Bronchial epithelial cell (primary cell): ENCODE measurements at places on chromosomes 5 and 9. TPM values are rescaled to one million over a fixed set of nuclear protein-coding genes. Genes with fewer than 3 reads are reported as not detected.
A peak's percentile ranks its signal among the peaks of the same experiment; 100 is the strongest.

DNA sequence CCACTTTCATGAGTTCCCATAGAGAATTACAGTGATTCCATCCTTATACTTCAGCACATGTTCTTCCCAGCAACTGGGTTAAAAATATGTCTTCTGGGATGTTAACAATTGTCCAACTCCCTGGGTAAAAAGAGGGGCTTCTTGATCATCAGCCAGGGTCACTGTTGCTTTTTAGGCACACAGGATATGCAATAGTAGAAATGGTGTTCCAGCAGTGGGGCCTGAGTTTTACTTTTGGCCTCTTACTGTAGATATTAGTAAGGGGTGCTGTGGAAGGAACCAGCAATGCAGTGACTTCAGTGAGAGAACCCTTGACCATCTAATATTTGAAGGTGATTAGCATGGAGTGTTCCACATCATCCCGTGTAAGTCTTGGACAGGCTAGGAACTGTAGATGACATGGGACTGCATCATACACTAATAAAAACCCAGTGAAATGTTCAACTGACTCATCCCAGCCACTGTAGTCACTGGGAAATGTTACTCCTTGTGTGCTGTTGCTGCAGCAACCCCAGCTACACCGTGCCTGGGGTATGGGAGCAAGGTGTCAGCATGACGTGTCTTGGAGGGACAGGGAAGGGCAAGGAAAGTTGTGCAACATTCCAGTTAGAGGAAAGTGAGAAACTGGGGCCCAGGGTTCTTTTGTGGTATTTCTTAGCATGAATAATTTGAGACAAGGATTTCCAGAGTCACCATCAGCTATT is 610.9 kb downstream of the RAB3C start:
- DNase-seq = peak; percentile 100

GTF2H2C gene
- 21.9 and 26.1 TPM in 2 replicates for total RNA-seq

PRPF4 gene
- total RNA-seq = 34.7 and 45.3 TPM in 2 replicates

DNA sequence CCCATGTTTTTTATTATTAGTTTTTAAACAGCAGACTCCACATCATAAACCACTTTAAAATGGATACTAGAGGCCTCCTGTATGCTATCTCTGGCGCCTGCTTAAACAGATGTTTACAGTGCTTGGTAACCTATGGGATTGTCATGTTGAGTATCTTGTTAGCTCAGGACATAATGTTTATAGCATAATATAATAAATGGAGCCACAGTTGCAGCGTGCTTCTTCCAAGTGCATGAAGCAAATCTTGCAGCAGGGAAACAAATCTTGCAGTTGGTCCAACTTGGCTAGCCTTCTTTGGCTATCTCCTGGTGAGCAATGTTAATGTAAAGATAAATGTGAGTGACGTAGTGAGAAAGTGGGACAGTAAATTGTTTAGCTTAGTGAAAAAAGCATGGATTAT is 2.8 kb downstream of the GHR start:
- no peak for DNase-seq

DNA sequence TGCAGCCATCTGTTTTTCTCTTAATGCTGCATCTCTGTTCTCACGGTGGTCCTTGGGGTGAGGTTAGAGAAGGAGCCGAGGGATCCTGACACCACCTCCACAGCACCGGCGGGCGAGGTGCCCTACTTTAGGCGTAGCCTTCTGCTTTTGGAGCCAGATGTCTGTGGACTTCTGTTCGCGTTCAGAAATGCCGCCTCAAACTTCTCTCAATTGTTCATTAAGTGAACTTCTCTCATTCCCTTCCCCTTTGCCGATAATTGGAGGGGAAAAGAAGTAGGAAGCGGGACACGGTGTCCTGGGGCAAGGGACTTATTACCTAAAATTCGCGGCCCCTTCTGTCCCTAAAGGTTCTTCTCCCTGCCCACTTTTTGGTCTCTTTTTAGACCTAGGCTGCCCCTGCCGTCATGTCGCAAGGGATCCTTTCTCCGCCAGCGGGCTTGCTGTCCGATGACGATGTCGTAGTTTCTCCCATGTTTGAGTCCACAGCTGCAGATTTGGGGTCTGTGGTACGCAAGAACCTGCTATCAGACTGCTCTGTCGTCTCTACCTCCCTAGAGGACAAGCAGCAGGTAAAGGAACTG is 455 bp downstream of the KIF20A start:
- peak; percentile 7 for DNase-seq

DNA sequence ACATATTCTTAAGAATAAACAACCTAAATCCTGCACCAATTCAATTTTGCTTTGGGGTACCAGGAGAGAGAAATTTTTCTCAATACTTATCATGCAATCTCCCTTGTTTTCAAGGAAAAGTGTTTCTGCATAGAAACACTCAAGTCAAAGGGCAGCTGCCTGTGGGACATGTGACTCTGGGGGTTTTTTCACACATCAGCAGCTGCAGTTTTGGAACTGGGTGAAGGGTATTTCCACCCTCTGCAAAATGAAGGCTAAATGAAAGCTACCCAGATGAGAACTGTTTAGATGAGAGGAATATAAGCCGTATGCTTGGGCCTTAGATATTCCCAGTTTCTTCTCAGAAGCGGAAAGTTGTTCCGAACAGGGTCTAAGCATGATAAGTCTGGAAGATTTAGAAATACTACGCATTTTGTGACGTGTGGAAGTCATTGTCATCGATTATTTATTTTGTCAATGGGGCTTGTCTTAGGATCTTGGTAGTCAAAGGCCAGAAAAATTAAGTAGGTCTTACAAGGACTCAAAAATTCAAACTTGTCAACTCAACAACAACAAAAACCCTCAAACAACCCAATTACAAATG is 64.3 kb upstream of the BOD1 start:
- no peak for DNase-seq

RANBP3L gene
- total RNA-seq = not detected in 2 replicates

DNA sequence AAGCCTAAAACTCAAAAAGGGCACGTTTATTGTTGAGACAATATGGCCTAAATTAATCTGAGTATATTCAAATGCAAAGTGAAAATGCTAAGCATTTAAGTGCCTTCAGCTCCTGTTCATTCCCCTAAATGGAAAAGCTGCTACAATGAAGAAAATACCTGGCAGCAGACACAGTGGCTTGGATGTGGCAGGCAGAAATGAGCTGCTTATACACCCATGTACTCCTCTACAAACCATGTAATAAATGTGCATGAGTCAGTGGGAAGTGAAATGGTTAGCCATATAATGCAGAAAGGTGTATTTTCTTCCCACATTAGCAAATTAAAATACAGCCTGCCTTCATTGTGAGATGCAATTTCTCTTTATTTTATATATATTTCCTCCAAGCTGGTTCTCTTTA is 859.2 kb upstream of the SEMA6A start:
- no peak for DNase-seq

GRCh38 chr9:109381011-109381729 is 60.3 kb upstream of the EPB41L4B start:
- peak; percentile 42 for DNase-seq

- no peak for DNase-seq
Measured at GRCh38 chr5:411728-412127, 31.2 kb upstream of the EXOC3 start.

DMGDH gene
- 11.6 and 15.1 TPM in 2 replicates for total RNA-seq

- DNase-seq = no peak
Measured at GRCh38 chr5:113281194-113281593, 153.6 kb downstream of the TSSK1B start.

DNA sequence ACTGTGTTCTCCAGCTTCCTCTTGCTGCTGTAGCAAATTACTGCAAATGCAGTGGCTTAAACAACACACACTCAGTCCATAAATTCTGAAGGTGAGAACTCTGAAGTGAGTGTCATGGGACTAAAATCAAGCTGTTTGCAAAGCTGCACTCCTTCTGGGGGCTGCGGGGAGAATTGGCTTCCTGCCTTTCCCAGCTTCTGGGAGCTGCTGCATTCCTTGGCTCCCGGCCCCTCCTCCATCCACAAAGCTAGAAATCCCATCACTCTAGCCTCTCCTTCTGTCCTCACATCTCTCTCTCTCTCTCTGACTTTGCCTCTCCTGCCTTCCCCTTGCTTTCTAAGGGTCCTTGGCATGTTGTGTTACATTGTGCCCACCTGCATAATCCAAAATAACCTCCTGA is 14.2 kb upstream of the MED10 start:
- no peak for DNase-seq

RAI14 gene
- 28.8 and 60.0 TPM in 2 replicates for total RNA-seq

GRCh38 chr5:96143450-96143849 is 181.8 kb upstream of the ELL2 start:
- DNase-seq = no peak

- DNase-seq = no peak
Measured at GRCh38 chr9:36093384-36093783, 43.1 kb upstream of the GLIPR2 start.

DNA sequence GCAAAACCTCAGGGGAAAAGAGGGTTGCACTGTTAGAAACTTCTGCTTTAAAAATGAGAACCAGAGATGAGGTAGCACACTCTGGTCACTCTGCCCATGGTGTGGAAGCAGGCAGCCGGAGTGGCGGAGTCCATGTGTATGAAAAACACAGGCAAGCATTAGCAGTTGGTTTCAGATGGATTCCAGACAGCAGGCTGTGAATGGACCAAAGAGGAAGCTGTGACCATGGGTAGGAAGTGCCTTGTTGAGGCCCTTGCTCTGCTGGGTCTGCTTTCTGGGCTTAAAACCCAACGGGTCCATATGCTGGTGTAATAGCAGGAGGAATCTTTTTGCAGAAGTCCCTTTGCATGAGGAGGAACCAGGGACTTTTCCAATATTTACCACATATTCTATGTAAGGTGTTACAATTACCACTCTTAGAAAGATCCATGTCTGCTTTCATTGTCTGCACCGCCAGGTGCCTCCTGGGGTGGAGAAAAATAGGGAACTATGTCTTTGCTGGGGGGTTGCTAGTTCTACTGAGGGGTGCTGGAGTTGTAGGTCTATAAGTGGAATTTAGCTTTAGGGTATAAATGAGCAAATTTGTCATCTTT is 77.0 kb downstream of the ANKRD55 start:
- no peak for DNase-seq

DNA sequence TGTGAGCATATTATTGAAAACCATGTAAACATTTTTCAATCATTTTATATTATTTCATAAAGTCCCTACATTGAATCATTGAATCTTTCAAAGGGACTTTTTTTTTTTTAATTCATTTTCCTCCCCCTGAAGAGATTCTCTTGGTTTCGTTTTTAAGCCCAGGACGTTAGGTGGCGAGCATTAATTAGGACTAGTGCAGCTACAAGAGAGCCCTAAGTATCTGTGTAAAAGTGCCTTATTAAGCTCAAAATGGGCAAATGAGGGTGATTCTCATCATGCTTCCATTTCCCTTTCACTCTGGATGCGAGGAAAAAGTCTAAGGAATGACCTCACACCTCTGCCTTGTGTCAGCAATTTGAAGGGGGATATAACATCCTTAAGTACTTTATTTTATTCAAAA is 517.9 kb upstream of the ITGA1 start:
- no peak for DNase-seq

DNA sequence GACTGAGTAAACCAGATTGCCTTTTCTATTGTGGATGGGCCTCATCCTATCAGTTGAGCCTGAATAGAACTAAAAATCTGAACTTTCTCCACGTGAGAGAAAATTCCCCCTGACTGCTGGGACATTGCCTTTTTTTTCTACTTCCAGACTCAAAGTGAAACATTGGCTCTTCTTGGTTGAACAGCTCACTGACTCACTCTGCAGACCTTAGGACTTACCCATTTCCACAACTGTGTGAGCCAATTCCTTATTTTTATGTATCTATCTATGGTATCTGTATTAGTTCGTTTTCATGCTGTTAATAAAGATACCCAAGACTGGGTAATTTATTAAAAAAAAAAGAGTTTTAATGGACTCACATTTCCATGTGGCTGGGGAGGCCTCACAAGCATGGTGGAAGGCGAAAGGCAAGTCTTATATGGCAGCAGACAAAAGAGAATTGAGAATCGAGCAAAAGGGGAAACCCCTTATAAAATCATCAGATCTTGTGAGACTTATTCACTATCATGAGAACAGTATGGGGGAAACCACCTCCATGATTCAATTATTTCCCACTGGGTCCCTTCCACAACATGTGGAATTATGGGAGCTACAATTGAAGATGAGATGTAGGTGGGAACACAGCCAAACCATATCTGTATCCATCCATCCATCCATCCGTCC is 306.7 kb upstream of the SLC24A2 start:
- no peak for DNase-seq

DNA sequence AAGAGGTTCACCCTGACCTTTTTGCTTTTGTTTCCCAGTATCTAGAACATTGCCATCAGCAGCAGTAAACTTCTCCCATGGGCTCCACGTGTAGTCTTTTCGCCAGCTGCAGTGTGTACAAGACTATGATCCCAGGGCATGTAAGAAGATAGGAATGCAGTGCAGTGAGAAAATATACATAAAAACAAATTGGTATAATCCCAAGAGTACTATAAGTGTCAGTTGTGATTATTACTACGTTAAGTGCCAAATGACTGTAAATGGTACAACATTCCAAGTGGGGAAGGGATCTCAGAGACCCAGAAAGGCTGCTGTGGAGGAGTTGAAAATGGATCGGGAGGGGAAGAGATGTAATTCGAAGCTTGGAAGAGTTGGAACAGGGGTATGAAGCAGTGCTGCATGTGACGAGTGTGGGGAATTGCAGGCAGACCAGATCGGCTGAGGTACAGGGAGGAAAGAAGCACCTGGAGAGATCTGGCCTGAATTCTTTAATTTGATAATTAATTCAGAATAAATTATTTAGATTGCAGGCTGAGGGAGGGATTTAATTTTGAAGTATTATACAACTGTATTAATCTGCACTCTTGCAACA is 95.1 kb downstream of the FBXL7 start:
- DNase-seq = no peak

TTC39B gene
- total RNA-seq = 8.7 and 16.4 TPM in 2 replicates

DNA sequence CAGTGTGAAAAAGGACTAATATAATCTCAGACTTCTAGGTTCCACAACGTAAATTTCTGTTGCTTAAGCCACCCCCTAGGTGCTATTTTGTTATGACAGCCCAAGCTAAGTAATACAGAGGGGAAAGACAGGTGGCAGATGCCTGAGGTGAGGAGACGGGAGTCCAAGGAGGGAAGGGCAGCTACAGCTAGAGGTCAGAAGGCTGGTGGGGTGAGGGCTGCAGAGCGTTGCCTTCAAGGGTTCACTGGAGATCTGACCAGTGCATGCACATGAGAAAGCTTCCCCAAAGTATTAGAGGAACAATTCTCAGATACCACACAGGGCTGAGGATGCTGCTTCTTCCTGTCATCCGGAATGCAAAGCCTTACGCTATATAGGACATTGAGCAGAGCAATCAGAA is 104.7 kb upstream of the IRX4 start:
- no peak for DNase-seq

PCDHA4 gene
- total RNA-seq = 0.26 and 0.77 TPM in 2 replicates

PRR16 gene
- total RNA-seq = 0.53 TPM in 1 of 2 replicates, not detected in the other

- peak; percentile 10 for DNase-seq
Measured at GRCh38 chr9:101201630-101202029, 173.1 kb downstream of the PLPPR1 start.

GRCh38 chr9:126883636-126884035 is 23.2 kb downstream of the ZBTB34 start:
- no peak for DNase-seq

PCA3 gene
- not detected in 2 replicates for total RNA-seq

GRCh38 chr5:143101121-143101520 is 302.4 kb downstream of the NR3C1 start:
- DNase-seq = no peak
